K562 (cell line): ENCODE measurements at places on chromosomes 7 and 10. TPM values are rescaled to one million over a fixed set of nuclear protein-coding genes. Genes with fewer than 3 reads are reported as not detected.
A peak's percentile ranks its signal among the peaks of the same experiment; 100 is the strongest.

- peak; percentile 17 for DNase-seq
Observed at GRCh38 chr10:35611750-35612149, 6.6 kb downstream of the GJD4 start.

GRCh38 chr10:80487791-80488538, 33.9 kb downstream of the TSPAN14 start:
- DNase-seq = no peak

DNA sequence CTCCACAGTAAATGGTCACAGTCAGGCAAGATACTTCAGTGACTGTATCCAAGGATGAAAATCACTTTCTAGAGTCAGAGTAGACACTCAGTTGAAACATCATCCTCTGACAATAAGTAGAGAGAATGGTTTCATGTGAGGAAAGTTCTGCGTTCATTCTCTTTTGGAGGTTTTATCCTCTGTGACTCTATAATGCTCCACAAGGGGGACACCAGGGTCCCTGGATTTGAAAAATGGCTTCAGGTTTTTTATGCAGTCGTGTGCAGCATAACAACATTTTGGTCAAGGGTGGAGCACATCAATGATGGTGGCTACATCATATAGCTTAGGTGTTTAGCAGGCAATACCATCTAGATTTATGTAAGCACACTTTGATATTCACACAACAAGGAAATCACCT, 40.4 kb downstream of the TMEM168 start:
- DNase-seq = peak; percentile 33

The KCP gene
- 0.16 TPM in 1 of 2 replicates, not detected in the other for total RNA-seq

GRCh38 chr10:43407148-43407575, 1.8 kb downstream of the HNRNPF start:
- peak; percentile 77 for DNase-seq

DNA sequence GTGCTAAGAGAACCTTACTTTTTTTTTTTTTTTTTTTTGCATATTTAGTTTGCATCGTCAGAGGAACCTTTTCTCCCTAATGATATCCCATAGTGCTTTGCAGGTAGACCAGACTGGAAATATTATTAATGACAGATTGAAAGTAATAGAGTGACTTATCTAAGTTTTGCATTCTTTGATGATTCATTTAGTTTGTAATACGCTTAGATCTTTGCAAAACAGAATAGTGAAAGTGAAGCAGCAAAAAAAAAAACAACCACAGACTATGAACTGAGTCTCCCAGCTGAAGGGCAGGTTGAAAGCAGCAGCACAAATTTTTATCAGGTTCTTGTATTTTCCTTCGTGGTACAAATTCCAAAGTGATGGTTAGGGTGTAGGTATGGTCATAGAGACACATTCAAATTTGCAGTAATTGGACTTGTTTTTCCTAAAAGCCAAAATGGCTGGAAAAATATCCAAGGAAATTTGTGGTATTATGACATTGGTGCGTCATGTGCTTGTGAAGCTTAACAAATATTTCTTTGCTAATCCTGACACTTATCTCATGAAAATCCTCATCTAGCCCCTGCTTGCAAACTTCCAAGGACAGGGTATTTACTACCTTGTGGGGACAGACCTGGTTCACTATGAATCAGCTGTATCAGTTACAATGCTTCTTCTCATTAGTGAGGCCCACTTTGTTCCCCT, 81.8 kb upstream of the CREB5 start:
- DNase-seq = no peak

DNA sequence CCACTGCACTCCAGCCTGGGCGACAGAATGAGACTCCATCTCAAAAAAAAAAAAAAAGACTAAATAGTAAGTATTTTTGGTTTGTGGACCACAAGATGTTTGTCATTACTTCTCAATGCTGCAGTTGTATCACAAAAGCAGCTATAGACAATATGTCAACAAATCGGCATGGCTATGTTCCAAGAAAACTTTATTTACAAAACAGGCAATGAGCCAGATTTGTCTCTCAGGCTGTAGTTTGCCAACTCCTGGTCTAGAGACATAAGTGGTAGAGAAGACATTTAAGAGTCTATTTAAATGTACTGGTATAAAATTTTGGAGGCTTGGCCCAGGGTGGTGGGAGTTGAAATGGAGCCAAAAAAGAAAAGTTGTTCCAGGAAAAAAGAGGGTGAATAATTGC, 185.8 kb downstream of the SORCS1 start:
- no peak for DNase-seq

DNA sequence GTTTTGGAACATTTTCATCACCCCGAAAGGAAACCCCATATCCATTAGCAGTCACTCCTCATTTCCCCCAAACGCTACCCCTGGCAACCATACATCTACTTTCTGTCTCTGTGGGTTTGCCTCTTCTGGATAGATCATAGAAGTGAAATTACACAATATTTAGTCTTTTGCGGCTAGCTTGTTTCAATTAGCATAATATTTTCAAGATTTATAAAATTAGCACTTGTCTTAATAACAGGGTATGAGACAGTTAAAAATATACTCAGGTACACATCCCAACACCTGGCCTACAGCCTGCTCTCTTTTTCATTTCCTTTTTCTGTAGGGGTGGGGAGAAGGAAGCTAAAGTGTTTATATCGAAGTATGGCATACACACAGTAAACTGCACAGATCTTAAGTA, 81.4 kb upstream of the LRGUK start:
- DNase-seq = no peak
